Activated T-cell treated with anti-CD3 and anti-CD28 coated beads, Interleukin-2, amount 50 U/mL, for 72 hours (primary cell): ENCODE measurements at places on chromosomes 6 and 20.

DNA sequence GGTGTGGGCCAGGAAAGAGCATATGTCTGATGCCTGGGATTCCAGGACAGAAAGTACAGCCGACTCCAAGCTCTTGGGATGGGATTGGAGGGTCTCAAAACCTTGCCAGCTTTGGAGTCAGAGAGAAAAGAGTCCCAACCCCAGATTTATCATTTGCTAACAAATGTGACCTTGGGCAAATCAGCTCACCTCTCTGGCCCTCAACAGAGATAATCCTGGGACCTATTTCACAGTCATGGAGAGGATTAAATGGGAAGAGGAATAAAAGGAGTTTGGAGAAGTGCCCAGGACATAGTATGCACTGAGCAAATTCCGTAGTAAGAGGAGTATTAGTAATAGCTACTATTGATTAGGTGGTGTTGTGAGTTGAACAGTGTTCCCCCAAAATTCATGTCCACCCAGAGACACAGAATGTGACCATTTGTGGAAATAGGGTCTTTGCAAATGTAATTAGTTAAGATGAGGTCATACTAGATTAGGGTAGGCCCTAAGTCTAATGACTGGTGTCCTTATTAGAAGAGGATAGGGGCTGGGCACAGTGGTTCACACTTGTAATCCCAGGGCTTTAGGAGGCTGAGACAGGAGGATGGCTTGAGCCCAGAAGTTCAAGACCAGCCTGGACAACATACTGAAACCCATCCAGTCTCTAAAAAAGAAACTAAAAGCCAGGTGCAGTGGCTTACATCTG lies 17.1 kb downstream of the RIPOR3 start:
- no peaks in the 10 kb centered on the region for H3K4me1 ChIP-seq
- no peak overlapping the region for H3K4me3 ChIP-seq
- no peaks in the 10 kb centered on the region for H3K27me3 ChIP-seq
- no peak for DNase-seq
- no peak overlapping the region for H3K27ac ChIP-seq
- H3K36me3 ChIP-seq = no peaks in the 10 kb centered on the region

DNA sequence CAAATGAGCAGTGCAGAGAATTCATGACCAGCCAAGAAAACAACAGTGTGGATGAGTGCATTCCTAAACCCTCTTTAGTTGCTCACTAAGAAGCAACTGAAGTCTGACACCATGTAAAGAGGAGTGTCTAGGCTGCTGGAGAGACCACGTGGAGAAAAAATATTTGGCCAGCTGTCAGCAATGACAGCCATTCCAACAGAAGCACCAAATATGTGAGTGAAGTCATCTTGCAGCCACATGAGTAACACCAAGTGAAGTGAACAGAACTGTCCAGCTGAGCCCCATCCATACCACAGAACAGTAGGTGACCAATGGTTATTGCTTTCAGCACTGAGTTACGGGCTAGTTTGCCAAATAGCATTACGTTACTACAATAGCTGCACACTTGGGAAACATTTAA lies 89.4 kb downstream of the TBXT start:
- no peak overlapping the region for H3K4me3 ChIP-seq
- H3K27ac ChIP-seq = no peak overlapping the region
- no peaks in the 10 kb centered on the region for H3K4me1 ChIP-seq
- peaks cover 4% of the 10 kb centered on the region for H3K27me3 ChIP-seq
- no peaks in the 10 kb centered on the region for H3K36me3 ChIP-seq

- no peak for DNase-seq
- H3K36me3 ChIP-seq = no peaks in the 10 kb centered on the region
- H3K4me1 ChIP-seq = peaks cover 6% of the 10 kb centered on the region
- no peak overlapping the region for H3K4me3 ChIP-seq
- no peak overlapping the region for H3K27ac ChIP-seq
Observed at GRCh38 chr20:54054516-54054915, 15.9 kb downstream of the BCAS1 start.

DNA sequence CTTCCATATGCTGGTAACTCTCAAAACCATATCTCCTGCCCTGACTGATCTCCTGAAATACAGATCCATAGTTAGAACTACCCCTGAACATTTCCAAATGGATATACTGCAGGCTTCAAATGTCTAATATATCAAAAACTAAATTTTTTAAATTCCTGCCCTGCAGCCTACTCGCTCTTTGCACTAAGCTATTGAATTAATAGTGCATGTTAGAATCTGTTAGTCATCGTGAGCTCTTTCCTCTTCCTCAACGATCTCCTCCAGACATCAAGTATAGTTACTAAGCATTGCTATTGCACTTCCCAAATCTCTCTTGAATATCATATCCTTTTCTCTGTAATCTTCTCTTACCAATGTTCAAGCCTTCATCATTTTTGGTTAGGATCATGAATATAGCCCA lies 26.0 kb upstream of the RSPO3 start:
- no peaks in the 10 kb centered on the region for H3K4me1 ChIP-seq
- H3K36me3 ChIP-seq = no peaks in the 10 kb centered on the region
- no peak overlapping the region for H3K27ac ChIP-seq
- H3K27me3 ChIP-seq = no peaks in the 10 kb centered on the region
- DNase-seq = no peak

DNA sequence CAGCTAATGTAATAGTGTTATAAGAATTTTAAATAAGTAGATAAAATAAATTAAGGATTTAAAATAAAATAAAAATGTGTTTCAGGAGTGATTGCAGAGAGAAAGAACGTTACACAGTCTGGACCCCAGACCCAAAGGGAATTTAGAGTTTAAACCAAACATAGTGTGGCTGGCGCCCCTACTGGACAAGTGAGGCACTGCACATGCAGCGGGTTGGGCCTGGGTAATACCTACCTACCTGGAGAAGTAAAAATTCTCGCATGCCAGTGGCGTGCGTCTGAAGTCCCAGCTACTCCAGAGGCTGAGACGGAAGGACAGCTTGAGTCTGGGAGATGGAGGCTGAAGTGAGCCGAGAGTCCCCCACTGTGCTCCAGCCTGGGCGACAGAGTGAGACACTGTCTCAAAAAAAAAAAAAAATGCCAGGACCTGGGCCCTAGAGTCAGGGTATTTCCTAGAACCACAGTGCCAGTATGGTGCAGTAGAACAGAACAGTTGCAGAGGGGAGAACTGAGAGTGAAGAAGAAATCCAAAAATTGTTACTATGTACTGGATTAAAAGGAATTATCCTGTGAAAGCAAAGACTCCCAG lies 71.4 kb upstream of the TCF21 start:
- H3K27me3 ChIP-seq = peaks cover 34% of the 10 kb centered on the region
- H3K27ac ChIP-seq = no peak overlapping the region
- no peak overlapping the region for H3K4me3 ChIP-seq
- no peaks in the 10 kb centered on the region for H3K36me3 ChIP-seq
- H3K4me1 ChIP-seq = peaks cover 12% of the 10 kb centered on the region

DNA sequence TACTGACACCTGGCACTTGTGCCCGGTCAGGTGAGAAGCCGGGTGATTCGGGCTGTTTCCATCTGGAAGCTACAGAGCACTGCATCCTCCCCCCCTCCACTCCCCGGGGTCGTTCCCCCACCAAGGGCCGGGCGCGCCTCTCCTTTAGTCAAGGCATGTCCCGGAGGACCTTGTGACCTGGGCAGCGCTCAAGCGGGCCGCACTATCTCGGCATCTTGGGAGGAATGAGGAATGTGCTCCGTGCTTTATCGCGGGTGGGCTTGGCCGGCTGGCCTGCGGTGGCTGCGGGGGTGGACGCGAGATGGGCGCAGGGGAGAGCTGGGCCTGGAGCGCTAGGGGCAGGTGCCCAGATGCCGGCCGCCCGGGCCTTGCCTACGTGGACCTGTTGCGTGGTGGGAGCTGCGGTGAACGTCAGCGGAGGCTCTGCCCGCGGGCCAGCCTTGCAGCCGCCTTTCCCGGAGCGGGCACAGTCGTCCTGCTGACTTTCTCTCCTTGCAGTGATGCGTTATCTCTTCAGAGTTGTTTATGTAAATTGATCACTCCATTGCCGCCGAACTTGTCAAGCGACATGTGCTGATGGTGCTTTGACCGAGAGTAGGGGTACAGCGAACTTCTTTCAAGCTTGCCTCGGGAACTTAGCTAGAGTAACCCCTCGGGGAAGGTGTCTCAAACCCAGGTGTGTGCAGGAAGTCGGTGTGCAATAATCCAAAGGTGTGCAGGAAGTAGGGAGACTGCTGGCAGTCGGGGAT lies 1.1 kb downstream of the LRRC1 start:
- peaks cover 28% of the 10 kb centered on the region for H3K4me1 ChIP-seq
- peak overlapping the region; percentile 97 for H3K4me3 ChIP-seq
- H3K36me3 ChIP-seq = peaks cover 2% of the 10 kb centered on the region
- H3K27ac ChIP-seq = peak overlapping the region; percentile 91
- peak; percentile 13 for DNase-seq
- H3K27me3 ChIP-seq = peaks cover 45% of the 10 kb centered on the region

GRCh38 chr20:46683011-46683667 lies 6.1 kb downstream of the TP53RK start:
- H3K4me3 ChIP-seq = no peak overlapping the region
- no peaks in the 10 kb centered on the region for H3K27me3 ChIP-seq
- peaks cover 7% of the 10 kb centered on the region for H3K36me3 ChIP-seq
- DNase-seq = no peak
- H3K4me1 ChIP-seq = peaks cover 57% of the 10 kb centered on the region

- H3K27me3 ChIP-seq = no peaks in the 10 kb centered on the region
- H3K36me3 ChIP-seq = no peaks in the 10 kb centered on the region
- no peak overlapping the region for H3K27ac ChIP-seq
- no peak for DNase-seq
- no peaks in the 10 kb centered on the region for H3K4me1 ChIP-seq
Observed at GRCh38 chr6:76671751-76672150, 599.3 kb upstream of the IMPG1 start.

- no peak overlapping the region for H3K4me3 ChIP-seq
- no peaks in the 10 kb centered on the region for H3K36me3 ChIP-seq
- H3K4me1 ChIP-seq = no peaks in the 10 kb centered on the region
- H3K27ac ChIP-seq = no peak overlapping the region
Observed at GRCh38 chr20:15339264-15339663, 1001.9 kb upstream of the FLRT3 start.

DNA sequence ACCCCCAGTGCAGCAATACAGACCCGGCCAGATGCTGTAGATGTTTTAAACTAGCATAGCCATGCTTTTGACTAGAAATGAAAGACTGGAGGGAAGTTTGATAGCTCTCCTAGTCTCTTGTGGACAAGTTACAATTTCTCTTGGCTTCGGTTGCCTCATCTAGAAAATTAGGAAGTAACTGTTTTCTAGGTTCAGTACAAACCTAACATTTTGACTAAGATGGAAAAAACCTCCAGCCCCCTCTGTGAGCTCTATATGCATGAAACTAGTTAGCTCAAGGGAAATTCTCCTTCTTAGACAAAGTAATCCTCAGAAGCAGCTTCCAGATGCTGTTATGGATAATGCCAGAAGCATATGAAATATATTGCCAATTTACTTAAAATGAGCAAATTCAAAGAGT lies 86.6 kb downstream of the RNF144B start:
- H3K36me3 ChIP-seq = no peaks in the 10 kb centered on the region
- H3K4me3 ChIP-seq = no peak overlapping the region
- DNase-seq = no peak
- no peak overlapping the region for H3K27ac ChIP-seq

DNA sequence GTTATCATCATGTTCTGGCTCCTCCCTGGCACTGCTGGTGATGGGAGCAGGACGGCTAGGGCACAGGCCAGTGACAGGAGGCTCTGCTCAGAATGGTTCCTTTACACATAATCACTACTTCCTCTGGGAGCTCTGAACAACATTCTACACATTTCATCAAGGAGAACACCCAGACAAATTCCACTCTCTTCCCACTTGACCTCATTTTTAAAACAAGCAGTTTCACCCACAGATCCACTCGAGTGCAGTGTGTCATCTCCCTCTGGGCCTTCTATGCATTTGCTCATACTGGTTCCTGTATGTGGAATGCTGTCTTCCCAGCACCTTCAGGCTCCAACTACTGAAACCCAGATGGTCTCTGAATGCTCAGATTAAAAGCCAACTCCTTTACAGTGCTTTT lies 84.8 kb downstream of the ELOVL5 start:
- peaks cover 33% of the 10 kb centered on the region for H3K36me3 ChIP-seq
- no peak overlapping the region for H3K4me3 ChIP-seq
- peaks cover 1% of the 10 kb centered on the region for H3K4me1 ChIP-seq
- DNase-seq = no peak
- H3K27ac ChIP-seq = no peak overlapping the region

DNA sequence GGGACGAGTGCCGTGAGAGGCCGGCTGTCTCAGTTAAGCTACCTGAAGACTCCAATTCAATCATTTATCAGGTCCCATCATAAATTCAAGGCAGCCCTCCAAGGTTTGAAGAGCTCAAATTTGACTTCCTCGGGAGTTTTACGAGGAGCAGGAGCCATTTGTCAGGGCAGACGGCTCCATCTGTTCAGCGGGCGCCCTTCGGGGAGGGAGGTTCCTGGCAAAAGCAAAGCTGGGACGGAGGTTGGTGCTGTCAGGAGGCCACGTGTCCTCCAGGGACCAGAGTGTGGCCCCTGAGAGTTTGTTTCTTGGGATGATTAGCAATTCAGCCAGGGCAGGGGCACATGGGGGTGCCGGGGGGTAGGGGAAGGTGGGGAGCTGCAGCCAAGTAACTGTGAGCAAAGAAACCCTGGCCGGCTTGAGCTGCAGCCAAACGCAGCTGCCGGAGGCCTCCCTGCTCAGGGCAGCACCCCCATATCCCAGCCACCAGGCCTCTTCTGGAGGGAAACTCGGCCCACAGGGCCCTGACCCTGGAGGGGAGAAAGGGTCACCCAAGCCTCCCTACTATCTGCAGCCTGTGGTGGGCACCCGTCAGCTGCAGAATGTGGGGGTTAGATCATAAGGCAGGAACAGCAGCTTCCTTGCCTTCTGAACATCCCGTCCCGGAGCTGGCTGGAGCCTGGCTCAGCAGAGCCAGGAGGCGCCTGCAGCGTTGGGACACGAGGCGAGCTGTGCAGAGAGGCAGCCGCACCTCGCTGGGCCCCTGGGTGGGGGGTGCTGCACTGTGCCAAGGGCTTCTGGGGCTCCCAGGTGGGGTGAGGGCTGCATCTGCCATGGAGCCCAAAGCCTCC lies 63.6 kb upstream of the GATA5 start:
- H3K27ac ChIP-seq = no peak overlapping the region
- H3K27me3 ChIP-seq = no peaks in the 10 kb centered on the region
- no peaks in the 10 kb centered on the region for H3K4me1 ChIP-seq
- no peak for DNase-seq
- no peak overlapping the region for H3K4me3 ChIP-seq

DNA sequence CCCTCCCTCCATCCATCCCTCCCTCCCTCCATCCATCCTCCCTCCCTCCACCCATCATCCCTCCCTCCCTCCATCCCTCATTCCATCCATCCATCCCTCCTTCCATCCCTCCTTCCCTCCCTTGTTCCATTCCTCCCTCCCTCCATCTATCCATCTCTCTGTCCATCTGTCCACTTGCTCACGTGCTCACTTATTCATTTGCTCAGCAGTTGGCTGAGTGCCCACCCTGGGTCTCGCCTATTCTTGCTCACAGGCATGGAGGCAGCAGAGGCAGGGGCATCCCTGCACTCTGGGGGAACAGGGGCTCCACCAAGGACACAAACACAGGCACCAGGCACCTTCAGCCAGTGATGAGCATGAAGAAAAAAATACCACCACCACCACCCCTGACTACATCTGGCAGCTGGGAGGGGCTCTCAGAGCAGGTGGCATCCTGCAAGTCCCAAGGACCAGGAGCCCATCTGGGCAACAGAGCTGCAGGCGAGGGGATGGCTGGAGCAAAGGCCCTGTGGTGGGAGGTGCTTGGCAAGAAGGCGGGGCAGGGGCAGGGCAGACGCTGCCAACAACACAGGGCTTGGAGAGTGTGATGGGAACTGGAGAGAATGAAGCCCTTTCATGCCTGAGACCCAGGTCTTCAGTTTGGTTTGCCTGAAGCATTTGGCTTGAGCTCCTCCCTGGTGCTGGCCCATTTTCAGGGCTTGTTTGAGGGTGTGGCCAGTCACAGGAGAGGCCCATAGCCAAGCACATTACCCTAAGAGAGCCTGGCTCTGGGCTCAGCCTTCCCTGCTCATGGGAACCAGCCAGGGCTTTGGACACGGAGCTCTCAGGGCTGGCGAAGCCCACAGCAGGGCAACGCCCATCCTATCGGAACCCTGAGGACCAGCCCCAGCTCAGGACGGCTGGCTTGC lies 40.2 kb upstream of the MRGBP start:
- no peak for DNase-seq
- no peak overlapping the region for H3K4me3 ChIP-seq
